ENCODE measurements at places on chromosomes 11 and 22.
A peak's percentile ranks its signal among the peaks of the same experiment; 100 is the strongest.

- no peak for DNase-seq
Observed at GRCh38 chr11:110710628-110711381, 1.4 kb downstream of the ARHGAP20 start.

DNA sequence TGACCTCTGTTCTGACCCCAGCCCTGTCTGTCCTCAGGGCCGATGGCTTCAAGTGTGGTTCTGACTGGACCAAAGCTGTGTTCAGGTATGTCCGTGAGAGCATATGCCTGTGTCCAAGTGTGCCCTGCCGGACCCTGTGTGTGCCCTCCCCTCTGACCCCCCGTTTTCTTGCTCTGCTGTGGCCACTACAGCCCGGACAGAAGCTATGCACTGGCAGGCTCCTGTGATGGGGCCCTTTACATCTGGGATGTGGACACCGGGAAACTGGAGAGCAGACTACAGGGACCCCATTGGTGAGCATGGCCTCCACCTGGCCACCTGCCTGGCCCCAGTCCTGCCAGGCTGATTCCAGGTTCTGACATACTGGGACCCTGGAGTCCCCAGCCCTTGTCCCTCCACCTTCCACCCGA, 14.5 kb downstream of the ATG16L2 start:
- DNase-seq, result no peak

DNA sequence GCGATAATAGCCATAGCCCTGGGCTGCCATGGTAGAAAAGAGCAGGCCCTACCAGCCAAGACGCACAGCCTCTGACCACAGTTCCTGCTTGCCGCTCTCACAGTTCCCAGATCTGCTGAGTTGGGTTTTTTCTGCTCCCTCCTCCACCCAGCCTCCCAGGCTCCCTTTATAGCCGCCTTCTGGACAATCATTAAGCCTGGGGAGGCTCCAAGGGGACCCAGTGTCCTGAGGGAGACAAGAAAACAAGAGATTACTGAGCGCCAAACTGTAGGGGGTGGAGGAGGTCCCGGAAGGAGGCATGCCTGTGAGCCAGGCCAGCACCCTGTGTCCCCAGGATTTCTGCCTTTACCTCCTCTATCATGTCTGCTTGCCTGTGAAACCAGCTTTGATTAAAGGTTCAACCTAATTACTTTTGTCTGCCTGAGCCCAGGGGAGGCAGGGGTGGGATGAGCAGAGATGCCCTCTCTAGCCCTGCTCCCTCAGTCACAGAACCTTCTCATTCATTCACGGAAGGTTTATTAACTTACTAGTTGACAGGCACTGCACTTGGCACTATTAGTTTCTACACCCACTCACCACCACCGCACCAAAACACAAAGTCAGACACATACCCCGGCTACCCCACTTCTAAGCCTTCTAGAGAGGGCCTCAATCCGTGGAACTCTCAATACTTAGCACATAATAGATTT, 1.2 kb downstream of the SLC37A4 start:
- peak; percentile 46 for DNase-seq

GRCh38 chr11:132980670-132981069, 551.6 kb downstream of the OPCML start:
- no peak for DNase-seq

DNA sequence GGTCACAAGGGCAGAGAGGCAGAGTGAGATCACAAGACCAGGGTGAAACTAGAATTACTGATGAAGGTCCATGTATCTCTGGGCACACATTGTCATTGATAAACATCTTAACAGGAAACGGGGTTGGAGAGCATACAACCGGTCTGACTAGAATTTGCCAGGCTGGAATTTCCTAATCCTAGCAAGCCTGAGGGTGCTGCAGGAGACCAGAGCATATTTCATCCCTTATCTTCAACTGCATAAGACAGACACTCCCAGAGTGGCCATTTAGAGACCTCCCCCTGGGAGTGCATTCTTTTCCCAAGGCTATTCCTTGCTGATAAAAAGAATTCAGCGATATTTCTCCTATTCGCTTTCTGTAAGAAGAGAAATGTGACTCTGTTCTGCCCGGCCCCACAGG, 84.6 kb upstream of the IZUMO1R start:
- no peak for DNase-seq

DNA sequence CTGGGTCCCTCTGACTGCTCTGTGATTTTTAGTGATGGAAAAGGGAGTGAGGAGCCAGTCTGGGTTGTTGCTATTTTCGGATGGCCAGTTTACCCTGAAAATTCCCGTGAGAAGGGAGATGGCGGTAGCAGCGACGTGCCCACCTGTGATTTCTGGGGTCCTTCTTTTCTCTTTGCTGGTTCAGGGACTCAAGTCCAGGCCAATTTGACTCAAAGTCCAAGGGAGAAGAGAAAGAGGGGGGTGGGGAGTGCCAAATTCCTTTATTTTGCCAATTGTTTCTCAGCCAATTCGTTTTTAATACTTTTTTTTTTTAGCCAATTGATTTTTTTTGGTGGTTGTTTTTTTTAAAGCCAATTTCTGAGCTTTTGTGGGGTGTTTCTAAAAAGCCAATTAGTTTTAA, 6.9 kb downstream of the IGF2 start:
- DNase-seq, result no peak

DNA sequence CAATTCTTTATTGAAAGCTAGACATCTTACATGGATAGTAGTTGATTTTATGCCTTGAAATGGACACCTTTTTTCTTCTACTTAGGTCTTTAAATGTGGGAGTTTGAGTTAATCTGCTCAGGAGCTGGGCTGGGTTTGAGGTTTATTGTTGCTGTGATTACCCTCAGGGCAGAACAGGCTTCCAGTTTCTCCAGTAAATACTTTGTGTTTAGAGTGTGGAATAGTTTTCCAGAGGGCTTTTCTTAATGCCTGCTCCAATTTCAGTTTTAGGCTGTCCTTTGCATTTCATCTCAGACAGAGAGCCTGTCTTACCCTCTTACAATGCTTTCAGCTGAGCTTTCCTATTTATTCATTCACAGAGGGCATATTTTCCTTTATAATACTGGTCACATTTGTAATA, 69.9 kb upstream of the ADORA2A start:
- no peak for DNase-seq

DNA sequence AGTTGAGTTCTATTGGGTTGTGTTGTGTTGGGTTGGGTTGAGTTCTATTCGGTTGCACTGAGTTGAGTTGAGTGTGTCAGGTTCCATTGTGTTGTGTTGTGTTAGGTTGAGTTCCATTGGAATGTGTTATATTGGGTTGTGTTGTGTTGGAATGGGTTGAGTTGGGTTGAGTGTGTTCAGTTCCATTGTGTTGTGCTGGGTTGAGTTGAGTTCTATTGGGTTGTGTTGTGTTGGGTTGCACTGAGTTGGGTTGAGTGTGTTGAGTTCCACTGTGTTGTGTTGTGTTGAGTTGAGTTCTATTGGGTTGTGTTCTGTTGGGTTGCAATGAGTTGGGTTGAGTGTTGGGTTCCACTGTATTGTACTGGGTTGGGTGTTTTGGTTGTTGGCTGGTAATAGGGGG, 35.5 kb downstream of the ALX4 start:
- no peak for DNase-seq

- DNase-seq, result peak; percentile 3
Observed at GRCh38 chr22:48235744-48236143, 1473.3 kb downstream of the TBC1D22A start.

- no peak for DNase-seq
Observed at GRCh38 chr11:71163371-71163770, 89.0 kb downstream of the SHANK2 start.

- no peak for DNase-seq
Observed at GRCh38 chr22:28074526-28074925, 155.5 kb upstream of the PITPNB start.

- no peak for DNase-seq
Observed at GRCh38 chr22:48276994-48277867, 1514.8 kb downstream of the TBC1D22A start.

- DNase-seq, result no peak
Observed at GRCh38 chr11:112949781-112950575, 11.2 kb upstream of the NCAM1 start.

- no peak for DNase-seq
Observed at GRCh38 chr11:79025622-79026021, 415.2 kb downstream of the TENM4 start.

DNA sequence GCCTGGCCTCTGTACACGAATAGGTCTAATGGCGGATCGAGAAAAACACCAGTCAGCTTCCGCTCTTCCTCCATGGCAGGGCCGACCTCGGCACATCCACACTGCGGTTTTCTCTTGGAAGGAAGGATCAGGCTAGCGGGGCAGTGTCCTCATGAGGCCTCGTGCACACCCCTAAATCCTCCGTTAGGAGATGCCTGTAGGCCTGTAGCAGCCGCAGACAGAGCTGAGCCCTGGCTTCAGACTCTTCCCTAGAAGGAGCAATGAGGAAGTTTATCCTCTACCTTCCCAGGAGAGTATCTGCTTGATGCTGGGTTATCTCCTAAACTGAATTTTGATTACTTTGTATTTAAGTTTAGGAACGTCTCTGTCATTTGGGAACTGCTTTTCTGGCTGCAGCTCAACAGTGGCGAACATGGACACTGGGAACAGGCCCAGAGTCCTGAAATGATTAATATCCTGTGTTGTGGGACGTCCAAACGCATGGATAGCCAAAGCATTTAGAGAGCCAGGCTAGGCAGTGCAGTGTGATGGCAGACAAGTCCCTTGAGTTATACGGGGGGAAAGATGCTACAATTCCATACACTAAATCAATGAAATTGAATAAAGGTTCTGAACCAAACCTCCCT, 16.5 kb upstream of the BMAL1 start:
- no peak for DNase-seq

- DNase-seq, result no peak
Observed at GRCh38 chr11:73225001-73225686, 7.1 kb downstream of the P2RY2 start.

DNA sequence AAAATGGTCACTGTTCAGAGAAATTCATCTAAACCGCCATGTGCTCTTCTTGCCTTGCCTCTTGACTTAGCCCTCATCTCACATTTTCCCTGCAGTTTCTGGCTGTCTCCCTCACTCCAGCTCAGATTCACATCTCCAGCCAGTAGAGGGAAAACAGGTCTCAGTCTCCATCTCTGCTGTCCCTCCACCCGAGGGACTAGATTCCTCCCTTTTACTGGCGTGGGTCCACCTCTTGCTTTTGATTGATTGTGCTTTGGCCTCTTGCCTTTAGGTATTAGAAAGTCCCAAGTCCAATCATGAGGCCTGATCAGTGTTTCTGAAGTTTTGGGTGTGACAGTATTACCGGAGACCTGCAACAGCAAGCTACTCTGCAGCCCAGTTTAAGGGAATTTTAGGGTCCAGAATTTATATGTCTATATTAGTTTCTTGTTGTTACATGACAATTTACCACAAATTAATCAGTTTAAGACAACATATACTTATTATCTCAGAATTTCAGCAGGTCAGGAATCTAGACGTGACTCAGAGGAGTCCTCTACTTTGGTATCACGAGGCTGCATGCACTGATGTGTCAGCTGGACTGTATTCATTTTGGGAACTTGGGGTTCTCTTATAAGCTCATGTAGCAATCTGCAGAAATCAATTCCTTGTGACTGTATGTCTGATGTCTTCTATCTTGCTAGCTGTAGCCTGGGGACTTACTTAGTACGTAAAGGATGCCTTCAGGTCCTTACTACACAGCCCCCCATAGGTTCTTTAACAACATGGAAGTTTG, 805.2 kb upstream of the CCDC90B start:
- no peak for DNase-seq

DNA sequence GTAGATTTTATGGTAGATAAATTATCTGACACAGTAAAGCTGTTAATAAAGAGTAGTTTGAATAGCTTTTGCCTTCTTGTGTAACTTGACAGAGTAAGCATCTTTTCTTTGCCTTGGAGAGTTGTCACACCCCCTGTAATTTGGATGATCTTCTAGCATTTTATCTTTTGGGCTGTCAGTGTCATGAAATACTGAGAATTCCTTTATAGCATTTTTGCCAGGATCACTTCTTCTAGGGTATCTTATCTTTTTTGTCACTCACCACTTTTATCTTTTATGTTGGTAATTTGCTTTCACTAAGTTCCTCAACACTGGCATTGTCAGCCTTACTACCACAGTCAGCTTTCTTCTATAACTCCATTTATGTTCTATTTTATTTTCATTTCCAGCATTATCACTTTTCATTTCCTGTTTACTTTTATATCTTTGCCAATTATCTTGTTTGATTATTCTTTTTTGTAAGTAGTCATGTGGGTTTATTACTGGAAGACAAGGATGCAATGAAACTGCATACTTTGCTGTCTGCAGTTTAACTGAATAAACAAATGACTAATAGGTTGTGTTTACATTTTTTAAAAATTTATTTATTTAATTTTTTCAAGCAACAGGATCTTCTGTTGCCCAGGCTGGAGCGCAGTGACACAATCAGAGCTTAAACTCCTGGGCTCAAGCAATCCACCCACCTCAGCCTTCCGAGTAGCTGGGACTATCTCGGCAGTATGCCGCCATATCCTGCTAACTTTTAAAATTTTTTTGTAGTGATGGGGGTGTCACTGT, 28.1 kb upstream of the ACAT1 start:
- no peak for DNase-seq

- no peak for DNase-seq
Observed at GRCh38 chr11:32706985-32707741, 87.3 kb downstream of the CCDC73 start.

DNA sequence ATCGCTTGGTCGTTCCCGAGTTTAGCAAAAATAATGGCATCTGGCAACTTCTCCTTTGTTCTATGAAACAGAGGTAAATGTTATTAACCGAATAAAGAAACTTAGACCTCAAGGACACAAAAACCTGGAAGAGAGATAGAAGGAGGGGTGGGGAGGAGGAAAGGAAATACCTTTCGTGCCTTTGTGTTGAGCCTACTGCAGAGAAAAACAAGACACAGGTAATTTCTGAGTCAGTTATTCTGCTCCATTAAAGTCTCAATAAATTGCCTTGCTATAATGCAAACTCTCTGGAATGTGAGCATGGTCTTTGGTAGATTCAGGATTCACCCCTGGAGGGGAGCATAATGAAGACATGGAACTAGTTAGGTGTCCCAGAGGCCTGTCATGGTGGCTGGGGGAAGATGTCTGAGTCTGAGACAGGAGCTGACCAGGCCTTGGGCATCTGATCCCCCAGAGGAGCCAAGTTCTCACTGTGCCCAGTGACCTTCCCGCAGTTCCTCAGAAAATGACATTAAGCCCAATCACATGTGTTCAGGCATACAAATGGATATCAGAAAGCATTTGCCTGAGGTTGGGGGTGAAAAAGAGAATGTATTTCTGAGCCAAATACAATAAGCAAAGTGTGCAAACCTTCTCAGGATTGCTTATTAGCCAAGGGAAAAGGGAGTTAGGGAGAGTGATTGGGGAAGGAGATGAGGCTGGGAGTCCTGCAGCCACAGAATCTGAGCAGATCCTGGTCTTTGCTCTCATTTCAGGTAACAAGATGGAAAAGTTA, 72.6 kb upstream of the CADM1 start:
- no peak for DNase-seq

GRCh38 chr11:33444835-33445594, 187.8 kb downstream of the HIPK3 start:
- no peak for DNase-seq

- no peak for DNase-seq
Observed at GRCh38 chr11:38221295-38221694, 1623.3 kb upstream of the RAG2 start.

- DNase-seq, result no peak
Observed at GRCh38 chr11:48063424-48063978, 83.1 kb downstream of the PTPRJ start.

All from stimulated activated CD8-positive, alpha-beta memory T cell treated with anti-CD3 and anti-CD28 coated beads, Interleukin-4, amount 100 ng/mL, for 48 hours (primary cell).